ENCODE measurements at places on chromosomes 16 and 17. TPM values are rescaled to one million over a fixed set of nuclear protein-coding genes. Genes with fewer than 3 reads are reported as not detected.

GRCh38 chr17:47978324-47978723 is 7.4 kb downstream of the CDK5RAP3 start:
- peak; percentile 62 for ATAC-seq

CCL23 gene
- 0.92 TPM for total RNA-seq

DNA sequence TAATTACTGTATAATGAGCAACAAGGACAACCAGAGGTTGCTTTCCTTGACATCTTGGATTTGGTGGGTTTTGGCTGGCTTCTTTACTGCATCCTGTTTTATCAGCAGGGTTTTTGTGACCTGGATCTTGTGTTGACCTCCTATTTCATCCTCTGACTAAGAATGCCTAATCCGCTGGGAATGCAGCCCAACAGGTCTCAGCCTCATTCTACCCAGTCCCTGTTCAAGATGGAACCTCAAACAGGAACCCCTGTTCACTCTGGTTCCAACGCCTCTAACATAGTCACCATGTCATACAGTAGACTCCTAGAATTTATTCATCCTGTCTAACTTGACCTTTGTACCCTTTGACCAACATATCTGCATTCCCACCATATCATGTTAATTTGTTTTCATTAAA is 183.8 kb upstream of the SOX9 start:
- ATAC-seq: peak; percentile 88

- no peak for ATAC-seq
Observed at GRCh38 chr17:45425984-45426413, 6.7 kb downstream of the ARHGAP27 start.

DNA sequence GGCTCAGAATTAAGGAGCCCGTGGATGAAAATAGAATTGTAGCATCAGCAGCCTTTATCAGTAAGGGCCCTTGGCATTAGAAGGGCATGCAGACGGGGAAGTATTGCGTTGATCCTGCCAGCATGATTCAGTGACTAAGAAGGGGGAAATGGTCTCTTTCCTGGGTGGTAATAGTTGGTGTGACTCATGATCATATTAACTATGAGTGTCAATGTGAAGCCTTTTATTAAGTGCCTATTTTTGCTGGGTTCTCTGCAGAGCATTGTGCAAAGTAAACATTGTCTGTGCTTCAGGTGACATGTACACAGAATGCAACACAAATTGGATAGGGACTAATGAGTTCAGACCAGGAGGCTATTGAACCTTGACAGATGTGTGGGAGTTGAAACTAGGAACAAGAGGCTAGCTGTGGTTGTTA is 24.5 kb downstream of the RCVRN start:
- peak; percentile 15 for ATAC-seq

ABCA9 gene
- 1.3 TPM for total RNA-seq

CES5A gene
- total RNA-seq: not detected

DNA sequence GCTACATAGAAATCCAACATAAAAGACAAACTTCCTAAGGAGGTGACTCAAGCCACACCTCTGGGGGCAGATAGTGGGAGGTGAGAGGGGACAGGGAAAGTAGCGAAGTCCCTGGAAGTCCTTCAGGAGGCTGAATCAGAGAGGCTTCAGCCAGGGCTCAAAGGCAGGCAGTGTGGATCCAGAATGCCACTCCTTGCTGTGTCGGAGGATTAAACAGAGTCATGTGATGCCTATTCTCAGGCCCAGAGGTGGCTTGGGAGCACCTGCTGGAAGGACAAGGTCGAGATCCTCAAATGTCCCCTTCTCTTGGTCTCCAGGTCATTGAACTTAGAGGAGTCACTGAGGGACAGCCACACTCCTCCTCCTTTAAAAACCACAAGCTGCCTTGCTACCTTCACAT is 391.1 kb downstream of the SOX9 start:
- ATAC-seq: peak; percentile 61

MT1E gene
- 98.8 TPM for total RNA-seq

- ATAC-seq: no peak
Observed at GRCh38 chr16:77592021-77592420, 130.3 kb upstream of the NUDT7 start.

TERB1 gene
- 0.08 TPM for total RNA-seq

DNA sequence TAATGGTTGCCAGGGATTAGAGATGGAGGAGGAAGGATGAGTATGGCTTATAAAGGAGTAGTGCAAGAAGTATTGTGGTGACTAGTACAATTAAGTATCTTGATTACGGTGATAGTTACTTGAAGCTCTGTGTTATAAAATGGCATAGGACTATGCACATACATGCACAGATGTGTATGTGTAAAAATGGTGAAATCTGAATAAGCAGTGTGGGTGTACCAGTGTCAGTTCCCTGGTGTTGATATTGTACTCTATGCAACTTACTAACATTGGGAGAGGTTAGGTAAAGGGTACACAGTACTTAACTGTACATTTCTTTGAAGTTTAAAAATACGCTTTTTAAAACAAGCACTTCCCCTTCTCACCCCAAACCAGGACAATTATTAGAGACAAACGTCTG is 48.5 kb downstream of the NSRP1 start:
- ATAC-seq: no peak

DNA sequence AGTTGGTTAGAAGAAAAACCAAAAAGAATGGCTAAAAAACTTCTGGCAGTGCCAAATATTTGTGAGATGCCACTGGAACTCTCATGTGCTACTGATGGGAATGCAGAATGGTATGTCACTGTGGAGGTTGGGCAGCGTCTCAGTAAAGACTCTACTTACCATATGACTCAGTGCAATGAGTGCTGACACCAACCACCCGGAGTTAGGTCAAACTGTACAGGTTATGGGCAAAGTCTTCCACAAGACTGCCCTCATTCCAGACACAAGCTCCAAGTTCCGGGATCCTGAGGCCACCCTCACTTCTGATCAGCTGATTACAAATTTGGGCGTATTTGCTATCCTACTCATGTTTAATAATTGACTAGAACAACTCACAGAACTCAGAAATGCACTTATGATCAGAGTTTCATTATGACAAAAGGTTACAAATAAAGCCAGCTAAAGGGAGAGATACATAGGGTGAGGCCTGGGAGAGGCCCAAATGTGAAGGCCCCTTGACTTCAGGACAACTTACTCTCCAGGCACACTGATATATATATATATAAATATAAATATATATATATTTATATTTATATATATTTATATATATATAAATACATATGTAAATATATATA is 114.9 kb downstream of the TRIM37 start:
- peak; percentile 60 for ATAC-seq
